ENCODE measurements at places on chromosomes 7 and 10.

DNA sequence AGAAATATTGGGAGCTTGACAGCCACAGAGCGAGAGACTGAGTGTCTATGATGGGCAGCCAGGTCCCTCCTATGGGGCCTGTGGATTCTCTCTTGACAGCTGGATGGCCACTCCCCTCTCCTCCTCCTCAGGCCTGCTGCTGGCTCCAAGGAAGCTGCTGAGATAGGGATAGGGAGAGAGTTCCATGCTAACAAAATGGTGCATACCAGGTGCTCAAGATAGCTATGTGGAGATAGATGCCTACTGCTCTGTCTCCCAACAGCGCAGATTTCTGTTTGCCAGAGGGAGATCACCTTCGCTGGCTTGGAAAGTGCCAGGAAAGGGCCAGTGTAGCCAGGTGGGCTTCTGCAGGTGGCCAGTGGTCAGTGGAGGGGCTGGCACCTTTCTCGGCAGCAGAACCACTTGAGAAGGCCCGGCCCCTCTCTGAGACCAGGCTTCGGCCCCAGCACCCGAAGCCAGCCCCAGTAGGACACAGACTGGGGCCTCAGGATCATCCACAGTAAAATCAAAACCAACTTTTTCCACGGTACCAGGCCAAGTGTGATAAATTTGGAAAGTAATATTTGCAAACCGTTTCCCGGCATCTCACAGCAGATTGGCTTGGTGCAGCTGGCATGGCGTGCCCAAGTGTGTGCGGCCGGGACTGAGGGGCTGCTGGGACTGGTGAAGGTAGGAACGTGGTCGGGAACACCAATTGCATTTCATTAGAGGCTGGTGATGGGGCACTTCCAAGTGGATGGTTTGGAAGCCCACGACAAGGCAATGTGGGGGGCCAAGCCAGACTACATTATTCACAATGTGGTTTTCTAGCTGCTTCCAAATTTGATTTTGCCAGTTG is 139.6 kb downstream of the PTPN20 start:
- DNase-seq: no peak

DNA sequence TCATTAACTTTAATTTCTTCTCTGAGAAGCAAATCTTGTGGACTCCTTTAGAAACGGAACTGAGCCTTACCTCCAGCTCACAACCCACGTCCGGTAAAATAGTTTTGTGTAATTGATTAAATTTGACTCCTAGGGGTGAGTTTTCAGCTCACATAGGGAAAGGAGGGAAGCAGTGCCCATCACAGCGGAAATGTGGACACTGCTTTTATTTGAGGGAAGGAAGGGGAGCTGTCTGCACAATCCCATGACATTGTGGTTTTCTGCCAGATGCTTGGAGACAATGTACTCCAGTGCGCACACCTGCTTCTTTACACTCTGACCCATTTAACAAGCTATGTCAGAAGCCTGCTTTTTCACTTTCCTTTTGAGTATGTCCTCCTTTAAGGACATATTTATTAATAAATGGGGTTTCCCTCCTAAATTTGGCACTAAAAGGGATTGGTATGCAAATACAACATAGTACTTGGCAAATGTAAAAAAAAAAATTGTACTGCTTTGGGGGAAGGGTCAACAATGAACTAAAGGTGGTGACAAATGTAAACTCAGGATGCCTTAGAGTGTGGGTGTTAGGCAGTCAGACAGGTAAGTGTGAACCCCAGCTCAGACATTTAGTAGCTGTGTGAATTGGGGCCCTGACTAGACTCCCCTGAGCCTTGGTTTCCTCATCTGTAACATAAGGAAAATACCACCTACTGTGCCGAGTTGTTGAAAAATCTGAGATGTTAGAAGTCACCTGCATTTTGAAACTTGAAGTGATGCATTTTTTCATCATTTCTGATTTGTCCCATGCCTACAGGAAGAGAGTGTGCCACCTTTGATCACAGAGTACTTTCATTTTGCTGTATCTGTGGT is 90.2 kb upstream of the KLF6 start:
- DNase-seq: no peak

DNA sequence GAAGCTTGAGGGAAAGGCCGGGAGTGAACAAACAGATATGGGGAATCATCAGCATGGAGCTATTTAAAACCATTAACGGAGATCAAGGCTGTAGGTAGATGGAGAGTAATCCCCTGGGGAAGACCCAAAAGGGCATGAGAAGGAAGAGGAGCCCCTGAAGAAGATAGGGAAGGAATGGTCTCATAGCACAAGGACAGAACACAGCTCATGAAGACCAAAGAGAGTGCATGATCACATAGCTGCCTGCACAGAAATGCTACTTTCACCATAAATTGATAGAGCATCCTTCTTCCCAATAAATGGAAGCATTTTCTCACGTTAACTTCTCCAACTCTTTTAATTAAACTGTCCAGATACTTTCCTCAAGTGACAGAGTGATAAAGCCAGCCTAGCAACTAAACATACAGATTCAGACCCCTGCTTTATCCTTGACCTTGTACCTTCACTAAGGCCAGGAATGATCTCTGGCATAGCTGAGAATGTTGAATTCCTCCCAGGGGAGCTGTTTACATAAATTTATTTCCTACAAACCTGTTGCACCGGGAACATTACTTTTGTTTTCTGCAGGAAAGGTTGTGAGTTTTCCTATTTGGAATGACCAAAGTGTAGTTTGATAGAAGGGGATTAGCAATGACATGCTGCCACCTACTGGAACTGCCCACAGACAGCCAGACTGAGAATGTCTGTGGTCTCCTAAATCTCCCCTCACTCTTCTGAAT is 110.8 kb upstream of the LRGUK start:
- DNase-seq: no peak

DNA sequence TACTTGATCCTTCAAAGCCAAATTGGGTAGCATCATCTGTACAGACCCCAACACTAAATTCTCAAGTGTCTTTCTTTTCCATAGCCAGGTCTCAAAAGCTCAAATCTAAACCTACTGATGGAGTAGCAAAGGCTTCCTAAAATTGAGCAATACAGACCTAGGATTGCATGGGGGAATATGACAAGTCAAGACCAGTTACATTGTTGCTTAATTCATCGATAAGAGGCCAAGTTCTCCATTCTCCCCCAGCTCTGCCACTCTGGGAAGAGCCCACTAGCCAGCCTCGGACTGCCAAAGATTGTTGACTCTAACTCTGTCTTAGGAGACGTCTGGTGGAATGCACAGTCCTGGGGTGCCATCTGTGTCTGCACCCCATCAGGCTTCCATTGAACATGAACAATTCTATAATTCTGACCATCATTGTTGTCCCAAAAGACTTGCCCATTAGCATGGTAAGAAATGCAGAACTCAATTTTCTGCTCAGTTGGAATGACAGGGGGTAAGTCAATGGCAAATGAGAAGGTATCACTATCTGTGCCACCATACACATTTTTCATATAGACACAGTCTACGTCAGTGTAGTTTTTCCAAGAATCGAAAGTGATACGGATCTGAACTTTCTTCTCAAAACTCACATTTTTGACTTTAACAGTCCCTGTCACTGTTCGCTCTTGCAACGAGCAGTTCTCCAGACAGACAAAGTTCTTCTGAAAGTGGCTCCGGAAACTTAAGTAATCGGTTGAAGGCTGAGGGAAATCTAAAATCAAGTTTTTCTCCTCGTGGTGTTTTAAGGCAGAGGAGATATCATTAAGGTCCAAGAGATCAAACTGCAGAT is 2.9 kb downstream of the PPP1R3C start:
- no peak for DNase-seq

DNA sequence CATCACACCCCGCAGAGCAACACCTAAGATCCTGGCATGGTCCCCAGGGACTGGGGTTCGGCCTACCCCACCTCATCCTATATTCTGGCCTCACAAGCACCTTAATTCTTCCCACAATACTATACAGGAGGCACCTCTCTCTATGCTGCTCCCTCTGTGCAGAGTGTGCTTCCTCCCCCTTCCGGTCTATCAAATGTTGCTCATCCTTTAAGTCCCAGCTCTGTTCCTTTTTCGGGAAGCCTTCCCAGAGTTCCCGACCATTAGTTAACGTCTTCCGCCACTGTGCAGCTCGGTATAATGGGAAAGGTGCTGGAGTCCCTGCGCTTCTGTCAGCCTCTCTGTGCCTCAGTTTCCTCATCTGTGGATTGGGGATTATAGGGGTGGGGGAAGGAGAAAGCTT is 21.8 kb downstream of the PALD1 start:
- no peak for DNase-seq

DNA sequence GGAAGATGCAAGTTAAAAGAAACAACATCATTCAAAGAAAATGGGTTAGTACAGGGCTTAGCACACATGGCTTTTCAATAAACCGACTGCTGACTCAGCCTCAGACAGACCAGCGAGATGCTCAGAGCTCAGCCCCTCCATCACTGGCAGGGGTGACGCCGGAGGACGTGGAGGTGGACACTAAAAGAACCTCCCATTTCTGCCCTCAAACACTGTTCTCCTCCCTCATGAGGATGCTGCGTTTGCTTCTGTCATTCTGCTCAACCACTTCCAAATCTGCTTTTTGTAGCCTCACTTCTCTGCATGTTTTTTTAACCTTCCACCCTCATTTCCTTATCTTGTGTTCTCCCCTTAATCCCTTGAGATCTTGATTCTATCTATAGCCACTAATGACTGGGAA is 15.3 kb downstream of the DENND11 start:
- DNase-seq: no peak

DNA sequence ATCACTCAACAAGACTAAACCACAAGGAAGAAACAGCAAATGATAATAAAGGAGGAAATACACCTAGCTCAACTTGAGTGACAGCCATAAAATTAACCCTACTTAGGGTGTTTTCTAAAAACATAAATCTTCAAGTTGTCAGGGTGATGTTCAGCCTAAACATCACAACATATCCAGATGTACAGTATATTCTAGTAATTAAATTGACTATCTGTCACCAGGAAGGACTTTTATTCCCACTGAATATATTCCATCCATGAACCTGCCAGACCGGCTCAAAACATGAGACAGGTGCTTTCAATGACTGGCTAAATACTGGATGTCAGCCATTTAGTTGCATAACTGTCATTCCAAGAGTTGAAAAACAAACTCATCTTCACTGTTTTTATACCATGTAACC is 298.1 kb upstream of the NEBL start:
- no peak for DNase-seq

DNA sequence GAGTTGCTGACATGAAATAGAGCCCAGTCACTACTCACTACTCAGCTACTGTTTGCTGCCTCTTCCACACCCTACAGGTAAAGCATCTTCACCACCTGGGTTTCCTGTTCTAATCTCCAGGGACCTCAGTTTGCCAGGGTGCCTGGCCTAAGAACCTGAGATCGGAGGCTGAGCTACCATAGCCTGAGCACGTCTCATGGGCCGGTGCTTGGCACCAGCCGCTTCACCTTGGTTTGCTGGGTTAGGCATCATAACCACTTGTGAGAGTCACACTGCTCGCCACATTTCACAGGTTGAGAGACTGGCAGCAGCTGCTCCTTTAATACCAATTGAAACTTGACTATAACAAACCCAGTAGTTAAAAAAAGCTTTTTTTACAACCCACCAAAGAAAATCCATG is 75.1 kb downstream of the EMX2 start:
- no peak for DNase-seq

DNA sequence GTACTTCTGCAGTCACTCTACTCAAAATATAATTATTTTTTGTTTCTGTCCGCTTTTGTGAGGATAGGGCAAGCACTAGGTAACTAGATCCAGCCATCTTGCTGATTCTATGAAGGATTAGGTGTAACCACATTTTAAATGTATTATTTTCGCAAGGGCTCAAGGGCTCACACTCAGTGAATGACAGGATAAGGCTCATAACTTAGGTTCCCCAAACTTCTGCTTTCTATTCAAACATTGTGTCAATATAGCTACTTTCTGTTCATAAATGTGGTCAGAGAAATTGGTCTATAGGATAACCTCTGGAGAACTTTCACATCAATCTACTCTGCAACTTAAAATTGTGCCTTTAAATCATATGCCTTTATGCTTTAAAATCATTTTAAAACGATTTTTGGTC is 1141.2 kb downstream of the SORCS1 start:
- no peak for DNase-seq

- no peak for DNase-seq
Measured at GRCh38 chr7:3641582-3641981, 340.5 kb downstream of the SDK1 start.

DNA sequence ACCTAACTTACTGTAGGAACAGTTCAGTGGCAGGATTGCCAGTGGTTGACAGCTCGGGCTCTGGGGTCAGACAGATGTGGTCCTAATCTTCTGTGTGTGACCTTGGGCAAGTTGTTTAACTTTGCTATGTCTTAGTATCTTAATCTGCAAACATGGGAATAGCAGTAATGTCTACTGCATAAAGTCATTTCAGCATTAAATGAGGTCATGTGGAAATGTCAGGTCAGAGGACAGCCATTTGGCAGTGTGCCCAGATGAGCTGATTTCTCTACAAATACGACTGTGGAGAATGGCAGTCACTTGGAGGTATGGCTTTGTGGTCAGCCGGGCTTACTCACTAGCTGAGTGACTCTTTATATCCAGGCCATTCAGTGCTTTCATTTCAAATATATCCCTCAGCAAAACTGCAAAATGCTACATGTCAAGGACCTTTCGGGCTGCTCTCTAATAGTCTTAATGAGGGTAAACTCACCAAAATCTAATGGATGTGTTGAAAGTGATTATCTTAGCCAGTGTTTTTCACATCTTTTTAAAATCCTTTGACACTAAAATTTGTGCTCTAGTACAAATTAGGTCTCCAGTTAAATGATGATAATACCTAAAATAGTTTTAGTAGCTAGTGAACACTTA is 171.4 kb downstream of the ST7 start:
- peak; percentile 80 for DNase-seq

GRCh38 chr10:47159361-47160260 is 140.4 kb upstream of the GDF10 start:
- DNase-seq: no peak

DNA sequence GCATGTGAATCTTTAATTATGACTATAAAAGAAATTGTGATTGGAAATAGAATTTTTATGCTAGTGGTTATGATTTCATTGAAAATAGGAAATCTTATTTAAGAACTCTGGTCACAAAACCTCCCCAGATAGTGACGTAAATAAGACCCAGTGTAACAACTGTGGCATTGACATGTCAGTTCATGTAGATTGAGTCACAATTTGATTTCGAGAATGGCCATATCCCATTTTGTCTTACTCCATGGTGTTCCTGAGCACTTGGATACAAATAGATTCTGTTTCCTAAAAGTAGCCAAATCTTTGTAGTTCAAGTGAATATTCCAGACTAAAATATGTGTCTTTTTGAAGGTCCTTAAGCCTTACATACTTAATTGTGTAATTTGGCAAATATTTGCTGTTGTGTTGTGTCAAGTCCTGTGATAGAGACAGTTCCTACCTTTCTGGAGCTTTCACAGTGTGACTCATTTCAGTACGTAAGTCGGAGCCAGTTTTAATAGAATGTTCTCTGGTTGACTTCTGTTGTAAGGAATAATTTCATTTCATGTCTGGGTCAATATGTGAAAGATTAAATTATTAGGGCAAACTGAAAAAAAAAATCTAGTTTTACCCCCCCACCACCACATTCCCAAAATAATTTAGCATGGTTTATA is 37.1 kb upstream of the TOMM7 start:
- no peak for DNase-seq

Measured in activated naive CD8-positive, alpha-beta T cell treated with anti-CD3 and anti-CD28 coated beads, Interleukin-2, amount 50 U/mL, for 24 hours (primary cell).